ENCODE measurements at places on chromosomes 11 and 22. TPM values are rescaled to one million over a fixed set of nuclear protein-coding genes. Genes with fewer than 3 reads are reported as not detected.

THY1 gene
- total RNA-seq: 1.1 TPM

NLRP14 gene
- total RNA-seq: not detected

OR8D1 gene
- total RNA-seq: not detected

TMEM121B gene
- total RNA-seq: 0.54 TPM

OR51I2 gene
- not detected for total RNA-seq

AIFM3 gene
- 0.25 TPM for total RNA-seq

DSCAML1 gene
- total RNA-seq: 0.13 TPM

EMID1 gene
- 1.1 TPM for total RNA-seq

TMEM191B gene
- not detected for total RNA-seq

DBX1 gene
- total RNA-seq: not detected

SLC5A12 gene
- not detected for total RNA-seq

FAM89B gene
- total RNA-seq: 110 TPM

GRCh38 chr22:40407831-40408717, 37.7 kb downstream of the SGSM3 start:
- DNase-seq: no peak

DNA sequence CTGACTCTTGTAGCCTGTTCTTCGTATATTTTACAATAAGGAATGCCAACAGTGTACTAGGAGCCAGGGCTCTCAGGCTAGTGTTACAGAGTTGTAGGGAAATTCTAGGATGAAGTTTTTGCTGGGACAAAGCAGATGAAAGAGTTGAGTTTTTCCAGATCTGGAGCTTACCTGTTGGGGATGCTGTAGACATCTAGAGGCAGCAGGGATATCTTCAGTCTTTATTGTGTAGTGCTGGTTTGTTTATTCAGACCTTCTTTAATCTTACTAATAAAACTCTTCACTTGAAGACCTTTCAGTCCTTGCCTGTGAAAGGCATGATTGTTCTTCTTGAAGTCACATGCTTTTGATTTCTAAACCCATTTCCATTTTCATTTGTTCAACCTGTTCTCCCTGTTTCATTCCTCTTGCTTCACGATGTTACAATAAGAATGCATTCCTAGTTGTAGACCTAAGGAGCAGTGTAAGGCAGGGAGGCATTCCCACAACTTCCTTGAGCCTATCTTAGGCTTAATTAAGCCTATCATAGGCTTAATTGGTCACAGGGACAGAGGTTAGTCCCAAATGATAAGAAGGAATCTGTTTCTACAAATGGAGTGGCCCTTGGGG, 7.9 kb upstream of the SLC37A2 start:
- DNase-seq: no peak

DNA sequence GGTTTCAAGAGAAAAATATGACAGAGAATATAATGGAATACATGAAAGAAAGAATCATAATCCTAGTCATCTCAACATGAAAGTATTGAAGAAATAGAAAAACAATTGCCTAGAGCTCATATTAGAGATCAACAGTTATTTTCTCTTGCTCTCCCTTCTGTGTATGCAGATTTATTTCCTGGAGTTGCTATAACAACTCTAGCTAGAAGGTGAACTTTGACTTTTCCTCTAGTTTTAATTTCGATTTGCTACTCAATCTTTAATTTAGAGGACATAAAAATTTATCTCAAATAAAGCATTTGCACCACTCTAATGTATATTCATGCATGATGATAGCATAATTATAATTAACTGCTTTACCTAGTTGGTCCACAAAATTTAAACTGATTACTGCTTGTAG, 84.6 kb upstream of the PICALM start:
- DNase-seq: no peak

DNA sequence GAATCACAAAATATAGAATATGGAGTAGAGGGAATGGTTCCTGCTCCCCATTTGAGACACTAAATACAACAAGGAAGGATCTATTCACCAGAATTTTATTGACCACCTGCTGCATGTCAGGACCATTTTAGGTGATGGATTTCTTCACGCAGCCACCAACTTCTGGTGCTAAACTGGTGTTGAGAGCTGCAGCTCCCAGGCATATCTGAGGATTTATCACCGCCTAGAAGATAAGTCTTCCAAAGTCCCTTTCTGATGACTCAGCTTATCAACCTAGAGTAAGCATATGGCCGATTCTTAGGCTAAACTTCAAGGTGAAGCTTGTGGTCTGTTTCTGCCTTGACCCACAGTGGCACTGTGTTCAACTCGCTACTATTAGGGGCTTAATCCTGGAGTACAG, 6.7 kb downstream of the DDI1 start:
- DNase-seq: no peak

DNA sequence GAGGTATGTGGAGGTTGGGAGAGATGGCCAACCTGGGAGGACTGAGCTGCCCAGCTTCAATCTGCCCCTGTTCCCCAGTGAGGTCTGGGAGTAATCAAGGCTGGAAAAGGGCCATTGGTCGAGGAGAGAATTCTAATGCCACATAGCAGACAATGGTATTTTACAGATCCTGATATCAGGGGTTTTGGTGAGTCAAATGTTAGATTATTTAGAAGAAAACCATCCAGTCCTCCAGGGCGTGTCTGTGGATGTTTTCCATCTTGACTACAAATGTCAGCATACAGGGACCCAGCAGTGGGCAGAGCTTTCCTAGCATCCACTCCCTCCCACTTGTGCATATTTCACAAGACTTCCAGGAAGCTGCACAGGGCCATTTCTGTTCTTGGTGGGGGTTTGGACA, 107.9 kb downstream of the SCN3B start:
- no peak for DNase-seq

DNA sequence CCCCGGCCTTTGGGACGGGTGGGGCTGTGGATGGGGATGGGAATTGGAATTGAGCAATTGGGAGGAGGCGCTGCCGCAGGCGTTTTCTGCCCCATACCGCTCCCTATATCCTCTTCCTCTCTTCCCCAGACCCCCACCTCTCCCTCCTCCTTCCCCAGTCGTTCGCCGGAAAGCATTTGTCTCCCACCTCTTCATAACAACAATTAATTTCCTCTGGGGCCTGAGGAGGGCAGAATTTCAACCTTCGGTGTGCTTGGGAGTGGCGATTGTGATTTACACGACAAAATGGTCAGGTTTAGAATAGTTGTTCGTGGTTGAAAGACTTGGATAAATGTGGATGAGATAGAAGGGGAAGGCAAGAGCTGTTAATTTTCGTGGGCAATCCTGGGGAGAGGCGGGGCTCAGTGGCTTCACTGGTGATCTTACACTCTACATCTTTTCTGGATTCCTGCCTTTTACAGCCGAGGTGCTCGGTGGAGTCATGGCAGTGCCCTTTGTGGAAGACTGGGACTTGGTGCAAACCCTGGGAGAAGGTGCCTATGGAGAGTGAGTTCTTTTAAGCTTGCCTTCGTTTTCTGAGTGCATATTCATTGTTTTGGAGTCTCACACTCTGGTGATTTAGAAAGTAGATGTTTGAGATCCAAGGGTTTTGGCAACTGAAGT, 1.5 kb downstream of the CHEK1 start:
- DNase-seq: no peak

GRCh38 chr22:44221710-44222475, 41.2 kb downstream of the PARVG start:
- no peak for DNase-seq

DNA sequence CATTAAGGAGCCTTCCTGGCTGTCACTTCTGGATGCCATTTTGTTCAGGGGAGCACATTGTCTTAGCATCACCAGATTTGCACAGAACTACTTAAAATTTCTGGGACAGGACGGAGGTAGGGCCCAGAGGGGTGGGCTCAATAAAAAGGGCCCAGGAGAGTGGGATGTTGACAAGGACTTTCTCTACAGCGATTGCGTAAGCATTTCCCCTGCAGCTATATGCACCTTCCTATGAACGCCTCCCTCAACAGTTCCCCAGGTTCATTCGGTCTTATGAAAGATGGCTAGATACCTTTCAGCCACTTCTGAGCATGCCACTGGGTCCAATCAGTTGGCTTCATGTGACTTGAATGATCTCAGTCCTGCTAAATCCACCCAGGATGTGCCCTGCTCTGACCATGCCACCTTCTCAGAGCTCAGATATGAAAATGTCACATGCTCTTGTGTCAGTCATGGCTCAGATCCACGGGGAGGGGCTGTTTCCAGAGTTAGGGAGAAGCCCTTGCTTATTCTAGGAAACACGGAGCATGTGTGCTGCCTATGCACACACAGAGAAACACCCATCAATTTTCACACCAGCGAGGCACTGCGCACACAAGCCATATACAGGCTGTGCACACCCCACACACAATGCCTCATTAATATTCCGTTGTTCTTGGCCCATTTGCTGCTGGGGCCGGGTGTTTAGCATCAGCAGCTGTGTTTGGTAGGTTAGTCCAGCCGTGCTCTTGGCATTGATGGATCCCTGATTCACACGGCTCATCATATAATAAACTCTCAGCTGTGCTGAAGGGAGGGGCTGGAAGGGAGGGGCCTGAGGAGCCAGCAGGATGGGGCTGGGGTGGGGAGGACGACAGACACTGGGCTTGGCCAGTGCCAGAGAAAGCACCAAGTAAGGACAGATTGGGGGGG, 52.5 kb upstream of the NNMT start:
- peak; percentile 53 for DNase-seq

- DNase-seq: peak; percentile 71
These were observed 1.5 kb downstream of the MIAT start for GRCh38 chr22:26658671-26659478.

GRCh38 chr11:117717485-117718314, 79.3 kb downstream of the DSCAML1 start:
- DNase-seq: no peak

DNA sequence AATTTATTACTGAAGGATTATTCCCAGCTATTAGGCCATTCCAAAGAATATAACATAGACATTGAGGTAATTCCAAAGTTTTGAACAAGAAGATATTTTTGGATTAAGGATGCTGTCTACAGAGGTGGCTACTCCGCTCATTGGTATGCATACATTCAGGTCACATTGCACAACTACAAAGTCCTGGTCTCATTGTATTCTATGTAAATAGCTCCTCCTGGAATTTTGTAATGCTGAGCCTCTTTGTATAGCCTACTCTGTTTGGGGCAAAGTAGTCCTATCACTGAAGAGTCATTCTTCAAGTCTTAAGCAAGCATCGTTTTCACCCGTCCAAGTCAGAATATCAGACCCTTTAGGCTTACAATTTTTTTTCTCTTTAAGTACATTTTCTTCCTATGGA, 142.4 kb downstream of the KIF18A start:
- DNase-seq: no peak

DNA sequence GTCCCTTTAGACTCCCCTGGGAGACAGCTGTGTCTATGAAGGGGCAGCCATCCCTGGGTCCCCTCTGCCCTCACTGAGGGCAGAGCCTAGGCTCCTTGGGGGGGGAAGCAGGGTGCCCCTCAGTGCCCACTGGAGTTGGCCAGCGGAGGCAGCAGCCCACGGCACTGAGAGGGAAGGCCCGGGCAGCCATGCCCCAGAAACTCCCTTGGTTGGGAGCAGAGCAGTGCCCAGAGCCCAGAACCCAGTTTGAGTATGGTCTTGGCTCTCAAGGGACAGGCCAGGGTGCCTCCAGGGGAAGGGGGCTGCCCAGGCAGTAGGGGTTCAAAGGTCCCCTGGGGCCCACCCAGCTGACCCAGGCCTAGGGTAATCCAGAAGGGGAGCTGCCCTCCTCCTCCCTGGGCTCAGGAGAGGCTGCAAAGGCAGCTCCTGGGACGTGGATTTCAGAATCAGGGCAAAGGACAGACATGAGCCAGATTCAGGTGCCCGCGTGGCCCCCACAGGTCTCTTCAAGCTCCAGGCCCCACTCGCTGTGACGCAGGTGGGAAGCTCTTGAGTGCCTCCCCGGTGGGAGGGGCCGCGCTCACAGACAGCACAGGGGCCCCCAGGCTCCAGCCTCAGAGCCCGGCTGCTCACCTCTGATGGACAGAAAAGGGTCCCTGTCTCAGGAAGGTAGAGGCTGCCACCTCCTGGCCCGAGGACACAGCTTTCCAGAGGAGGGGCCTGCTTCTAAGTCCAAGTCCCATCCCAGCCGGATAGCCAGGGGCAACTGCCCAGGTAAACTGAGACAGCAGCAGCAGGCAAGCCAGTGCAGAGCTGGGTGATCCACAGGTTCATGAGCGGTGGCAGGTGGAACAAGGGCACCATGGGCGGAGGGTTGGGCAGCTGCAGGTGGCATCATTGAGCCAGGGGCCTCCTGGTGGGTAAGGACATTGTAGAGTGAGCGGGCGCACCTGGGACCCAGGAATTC, 2.6 kb downstream of the C11orf21 start:
- DNase-seq: peak; percentile 44

DNA sequence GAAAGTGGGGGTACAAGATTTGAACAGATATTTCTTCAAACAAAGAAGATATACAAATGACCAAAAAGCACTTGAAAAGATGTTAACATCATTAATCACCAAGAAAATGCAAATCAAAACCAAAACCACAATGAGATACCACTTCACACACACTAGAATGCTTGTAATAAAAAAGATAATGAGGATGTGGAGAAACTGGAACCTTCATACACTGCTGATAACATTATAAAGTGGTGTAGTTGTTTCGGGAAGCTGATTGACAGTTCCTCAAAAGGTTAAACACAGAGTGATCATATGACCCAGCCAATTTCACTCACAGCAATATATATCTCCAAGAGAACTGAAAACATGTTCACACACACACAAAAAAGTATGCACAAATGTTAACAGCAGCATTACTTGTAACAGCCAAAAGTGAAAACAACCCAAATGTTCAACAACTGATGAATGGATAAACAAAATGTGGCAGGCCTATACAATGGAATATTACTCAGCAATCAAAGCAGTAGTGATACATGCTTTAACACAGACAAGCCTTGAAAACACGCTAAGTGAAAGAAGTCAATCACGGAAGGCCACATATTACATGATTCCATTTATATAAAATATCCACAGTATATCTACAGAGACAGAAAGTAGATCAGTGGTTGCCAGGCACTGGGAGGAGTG, 15.1 kb downstream of the PITPNB start:
- no peak for DNase-seq

GRCh38 chr11:72238492-72239312, 5.3 kb downstream of the PHOX2A start:
- DNase-seq: no peak

- DNase-seq: no peak
These were observed 13.1 kb downstream of the RCN1 start for GRCh38 chr11:32103941-32104340.

DNA sequence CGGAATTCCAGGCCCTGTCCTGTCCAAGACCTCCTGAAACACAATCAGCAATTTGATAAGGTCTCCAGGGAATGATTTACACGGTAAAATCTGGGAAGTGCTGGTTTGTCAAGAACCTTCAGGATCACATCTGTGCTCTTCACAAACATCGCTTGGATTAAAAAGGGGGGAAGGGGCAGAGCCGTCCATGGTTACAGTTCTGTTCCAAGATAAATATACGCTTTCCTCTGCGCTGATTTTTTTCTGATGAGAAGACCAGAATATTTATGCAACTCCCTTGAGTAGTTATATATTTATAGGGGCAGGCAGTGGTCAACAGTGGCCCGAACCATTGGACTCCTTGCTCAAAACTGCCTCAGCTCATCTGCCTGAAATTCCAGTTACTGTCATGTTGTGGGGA, 9.2 kb upstream of the APOL5 start:
- no peak for DNase-seq

GRCh38 chr11:72001834-72002591, 3.3 kb downstream of the IL18BP start:
- no peak for DNase-seq

- DNase-seq: no peak
These were observed 396.9 kb upstream of the SYN3 start for GRCh38 chr22:33455036-33455435.

Measured in psoas muscle (tissue), 8 donors.